CD8-positive, alpha-beta T cell (primary cell): ENCODE measurements at places on chromosomes 7 and 10. TPM values are rescaled to one million over a fixed set of nuclear protein-coding genes. Genes with fewer than 3 reads are reported as not detected.

- no peak for DNase-seq
These were observed 54.9 kb downstream of the FAM241B start for GRCh38 chr10:69684981-69685353.

GRCh38 chr7:55517191-55517633 lies 55.1 kb downstream of the VOPP1 start:
- DNase-seq: no peak

DNA sequence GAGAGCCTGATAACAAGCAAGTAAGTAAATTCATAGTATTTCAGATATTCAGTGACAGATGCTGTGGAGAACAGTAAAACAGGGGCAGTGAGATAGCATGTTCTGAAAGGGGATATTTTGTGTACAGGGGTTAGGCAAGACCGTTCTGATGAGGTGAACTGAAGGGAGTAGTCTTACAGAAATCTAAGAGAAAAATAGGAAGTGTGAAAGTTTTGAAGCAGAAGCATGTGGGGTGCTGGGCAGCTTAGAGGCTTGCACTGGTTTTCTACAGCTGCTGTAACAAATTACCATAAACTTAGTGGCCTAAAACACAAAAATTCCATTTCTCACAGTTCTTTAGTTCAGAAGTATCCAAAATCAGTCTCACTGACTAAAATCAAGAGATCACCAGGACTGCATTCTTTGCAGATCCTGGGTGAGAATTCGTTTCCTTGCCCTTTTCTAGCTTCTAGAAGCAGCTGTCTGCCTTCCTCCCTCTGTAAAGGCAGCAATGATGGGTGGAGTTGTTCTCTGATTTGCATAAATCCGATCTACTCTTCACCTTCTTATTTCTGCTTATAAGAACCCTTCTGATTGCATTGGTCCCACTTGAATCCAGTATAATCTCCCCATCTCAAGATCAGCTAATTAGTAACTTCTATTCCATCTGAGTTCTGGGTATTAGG lies 7.5 kb upstream of the KLF14 start:
- DNase-seq: no peak

GRCh38 chr7:88167721-88168120 lies 52.1 kb downstream of the SRI start:
- DNase-seq: no peak

GRCh38 chr10:86339226-86339865 lies 27.2 kb downstream of the GRID1 start:
- DNase-seq: no peak

- no peak for DNase-seq
These were observed 392.7 kb downstream of the CALN1 start for GRCh38 chr7:72019436-72019835.

GRCh38 chr10:100209303-100209702 lies 20.1 kb downstream of the CHUK start:
- DNase-seq: no peak

DNA sequence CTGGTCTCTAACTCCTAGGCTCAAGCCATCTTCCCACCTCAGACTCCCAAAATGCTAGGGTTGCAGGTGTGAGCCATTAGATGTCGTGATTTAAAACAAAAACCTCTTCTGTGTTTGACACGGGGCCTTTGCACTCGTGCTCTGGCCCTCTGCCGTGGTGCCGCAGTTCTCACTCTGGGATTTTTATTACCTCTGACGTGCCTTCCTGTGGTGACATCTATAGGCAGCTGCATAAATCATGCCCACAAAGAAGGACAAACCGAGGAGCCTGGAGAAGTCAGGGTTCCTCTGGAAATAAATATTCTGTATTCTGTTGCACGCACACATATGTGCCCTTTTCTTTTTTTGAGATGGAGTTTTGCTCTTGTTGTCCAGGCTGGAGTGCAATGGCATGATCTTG lies 25.9 kb upstream of the OCM start:
- DNase-seq: no peak

- DNase-seq: peak; percentile 76
These were observed 46.6 kb downstream of the CDHR3 start for GRCh38 chr7:106009503-106010226.

DNA sequence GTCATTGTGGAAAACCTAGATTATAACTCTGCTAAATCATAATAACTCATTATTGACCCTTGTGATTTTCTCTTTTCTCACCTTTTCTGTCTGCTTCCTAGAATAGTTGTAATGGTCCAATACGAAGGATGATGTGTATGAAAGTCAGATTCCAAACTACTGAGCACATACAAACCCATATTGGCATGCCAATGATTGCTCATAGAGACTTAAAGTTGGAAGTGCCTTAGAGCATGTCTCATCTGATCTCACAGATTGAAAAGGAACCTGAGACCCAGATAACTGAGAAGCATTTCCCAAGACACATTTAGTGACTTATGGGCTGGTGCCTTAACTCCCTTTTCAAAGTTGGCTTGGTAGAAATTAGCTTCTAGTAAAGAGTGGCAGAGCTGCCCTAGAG lies 594.3 kb downstream of the REEP3 start:
- DNase-seq: no peak

- no peak for DNase-seq
These were observed 123.1 kb downstream of the DKK1 start for GRCh38 chr10:52437205-52437646.

DNA sequence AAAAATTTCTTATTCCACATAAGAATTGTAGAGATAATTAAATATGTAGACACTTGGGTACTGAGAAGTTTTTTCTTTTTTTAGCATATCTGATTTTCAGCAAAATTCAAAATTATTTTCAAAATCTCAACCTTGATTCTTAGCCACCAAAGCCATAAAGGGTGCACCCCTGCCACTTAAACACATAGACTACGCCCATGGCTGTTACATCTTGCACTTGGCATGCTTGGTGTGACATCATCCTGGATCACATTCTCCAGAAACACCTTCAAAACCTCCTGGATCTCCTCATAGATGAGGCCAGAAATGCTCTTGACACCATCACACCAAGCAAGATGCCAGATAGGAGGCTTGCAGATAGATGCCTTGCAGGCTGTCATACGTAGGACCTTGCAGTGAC lies 89.1 kb upstream of the KLF14 start:
- no peak for DNase-seq

- DNase-seq: peak; percentile 55
These were observed 247.4 kb downstream of the ELMO1 start for GRCh38 chr7:37201003-37201875.

DNA sequence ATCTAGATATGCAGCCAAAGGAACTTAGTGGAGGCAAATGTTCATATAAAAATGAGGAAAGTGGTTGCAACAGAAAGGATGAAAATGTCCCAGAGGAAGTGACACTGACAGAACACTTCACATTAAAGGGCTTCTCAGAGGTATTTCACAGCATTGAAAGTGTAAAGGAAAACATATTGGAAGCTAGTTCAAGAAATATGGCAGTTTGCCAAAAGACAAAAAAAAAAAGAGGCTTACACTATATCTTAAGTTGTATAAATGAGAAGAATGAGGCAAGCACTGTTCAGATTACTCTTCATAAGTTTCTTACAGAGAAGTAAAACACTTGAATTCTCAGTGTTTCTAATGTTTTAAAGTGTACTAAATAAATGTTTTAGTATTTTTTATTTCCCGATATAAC lies 20.1 kb downstream of the RUNDC3B start:
- no peak for DNase-seq

GRCh38 chr10:7340179-7340874 lies 70.5 kb downstream of the SFMBT2 start:
- DNase-seq: no peak

DNA sequence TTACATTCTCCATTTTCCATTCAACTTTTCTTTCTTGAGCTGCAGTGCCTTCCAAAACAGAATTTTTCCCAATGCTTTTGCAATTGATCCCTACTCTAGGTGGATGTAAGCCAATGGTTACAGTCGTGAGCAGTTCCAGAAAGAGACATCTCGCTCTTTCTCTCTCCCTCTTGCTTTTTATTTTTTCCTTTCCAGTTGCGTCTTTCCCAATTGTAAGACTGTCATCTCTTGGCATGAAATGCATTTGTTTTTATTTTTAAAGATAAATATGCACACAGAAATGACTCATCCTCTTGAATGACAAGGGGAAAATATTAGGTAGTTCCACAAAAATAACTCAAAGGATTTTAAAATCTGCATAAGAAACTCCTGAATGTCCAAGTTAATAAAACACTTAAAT lies 25.1 kb downstream of the GLI3 start:
- no peak for DNase-seq

GRCh38 chr10:131702531-131703356 lies 198.1 kb upstream of the PPP2R2D start:
- DNase-seq: no peak

DNA sequence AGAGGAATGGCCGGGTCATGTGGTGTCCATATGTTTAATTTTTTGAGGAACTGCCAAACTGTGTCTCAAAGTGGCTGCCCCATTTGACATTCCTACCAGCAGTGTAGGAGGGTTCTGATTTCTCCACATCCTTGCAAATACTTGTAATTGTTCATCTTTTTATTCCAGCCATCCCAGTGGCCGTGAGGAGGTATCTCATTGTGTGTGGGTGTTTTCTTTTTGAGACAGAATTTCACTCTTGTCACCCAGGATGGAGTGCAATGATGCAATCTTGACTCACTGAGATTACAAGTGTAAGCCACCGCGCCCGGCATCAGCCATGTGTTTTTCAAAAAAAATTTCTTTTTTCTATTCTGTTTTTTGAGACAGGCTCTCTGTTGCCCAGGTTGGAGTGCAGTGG lies 38.7 kb upstream of the DLG5 start:
- DNase-seq: no peak

- peak; percentile 11 for DNase-seq
These were observed 575 bp downstream of the DLG5 start for GRCh38 chr10:77925795-77926565.

DNA sequence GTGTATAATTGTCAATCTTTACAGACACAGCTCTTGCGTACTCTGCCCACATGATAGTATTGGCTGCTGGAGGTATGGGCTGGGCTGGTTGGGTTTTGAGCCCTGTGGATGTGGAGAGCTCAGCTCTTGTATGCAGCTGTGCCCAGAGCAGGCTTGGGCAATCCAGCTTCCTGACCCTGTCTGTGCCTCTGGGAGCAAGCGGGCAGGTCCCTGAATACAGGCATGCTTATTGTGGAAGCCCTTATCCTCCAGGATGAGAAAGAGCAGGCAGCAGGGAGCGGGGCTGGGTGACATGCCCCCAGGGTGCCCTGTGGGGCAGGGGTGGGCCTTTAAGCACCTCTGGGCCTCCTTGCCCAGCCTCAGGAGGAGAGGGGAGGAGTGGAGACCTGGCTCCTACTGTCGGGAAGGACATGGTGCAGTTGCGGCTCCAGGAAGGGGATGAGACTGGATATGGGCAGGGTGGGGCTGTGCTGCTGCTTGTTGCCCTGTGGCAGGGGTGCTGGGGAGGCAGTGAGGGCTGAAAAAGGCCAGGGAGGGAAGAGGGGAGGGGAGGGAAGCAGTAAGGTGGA lies 32.7 kb upstream of the SH2D4B start:
- DNase-seq: no peak

GRCh38 chr7:106625678-106626301 lies 35.2 kb downstream of the CCDC71L start:
- no peak for DNase-seq

GRCh38 chr10:130337696-130338635 lies 201.8 kb downstream of the GLRX3 start:
- no peak for DNase-seq

LRRN3 gene
- 8.4 TPM for total RNA-seq

CAV1 gene
- total RNA-seq: not detected

ALOX5 gene
- 5.4 TPM for total RNA-seq

SFXN2 gene
- total RNA-seq: 5.3 TPM

NCF1 gene
- total RNA-seq: 4.2 TPM

OR2A1 gene
- total RNA-seq: not detected

ANKRD2 gene
- total RNA-seq: not detected

ITIH5 gene
- not detected for total RNA-seq

NEUROD6 gene
- total RNA-seq: not detected

RHEB gene
- 57.2 TPM for total RNA-seq

MKLN1 gene
- 54.5 TPM for total RNA-seq

IDI2 gene
- total RNA-seq: not detected

TMEM196 gene
- not detected for total RNA-seq

CCL24 gene
- total RNA-seq: not detected

TMEM176A gene
- total RNA-seq: 0.35 TPM

STAMBPL1 gene
- 18.9 TPM for total RNA-seq

GLI3 gene
- total RNA-seq: 0.22 TPM
